ENCODE measurements at places on chromosomes 4 and X. TPM values are rescaled to one million over a fixed set of nuclear protein-coding genes. Genes with fewer than 3 reads are reported as not detected.

DNA sequence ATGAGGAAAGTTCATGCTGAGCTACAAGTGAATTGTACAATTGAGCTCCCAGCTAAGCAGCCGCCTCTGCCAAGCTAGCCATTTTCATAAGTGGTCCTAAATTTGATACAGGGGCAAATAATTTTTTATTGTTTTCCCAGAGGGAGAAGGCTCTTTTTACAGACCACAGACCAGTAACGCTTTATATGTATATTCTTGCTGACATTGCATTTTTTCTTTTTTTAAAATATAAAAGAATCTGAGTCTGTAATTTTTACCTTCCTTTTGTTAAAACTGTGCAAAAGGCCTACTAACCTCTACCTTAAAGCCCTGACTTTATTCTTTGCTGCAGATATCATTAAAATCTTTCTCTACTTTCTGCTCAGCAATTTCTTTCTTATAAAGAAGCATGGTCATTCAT is 501.2 kb upstream of the INTU start:
- no peaks in the 10 kb centered on the region for H3K4me1 ChIP-seq
- no peaks in the 10 kb centered on the region for H3K36me3 ChIP-seq
- H3K27ac ChIP-seq, result no peak overlapping the region
- DNase-seq, result no peak
- H3K27me3 ChIP-seq, result no peaks in the 10 kb centered on the region

DNA sequence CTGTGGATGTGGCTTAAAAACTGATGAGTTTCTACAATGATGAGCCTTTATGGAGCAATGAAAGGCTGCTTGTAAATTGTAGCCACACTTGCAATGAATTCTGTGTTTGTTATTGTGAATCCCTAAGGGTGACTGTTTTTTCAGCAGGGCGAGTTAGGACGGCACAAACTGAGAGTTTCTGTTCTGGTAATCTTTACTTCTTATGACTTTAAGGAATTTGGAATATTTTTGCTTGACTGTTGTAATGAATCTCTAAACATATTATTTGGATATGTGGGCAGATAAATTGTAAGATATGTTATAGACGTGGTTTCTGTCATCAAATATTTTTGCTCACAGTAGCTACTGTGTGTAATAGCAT is 22.2 kb downstream of the RBPJ start:
- H3K27ac ChIP-seq, result no peak overlapping the region
- H3K27me3 ChIP-seq, result no peaks in the 10 kb centered on the region
- no peak overlapping the region for H3K4me3 ChIP-seq
- no peaks in the 10 kb centered on the region for H3K36me3 ChIP-seq

DNA sequence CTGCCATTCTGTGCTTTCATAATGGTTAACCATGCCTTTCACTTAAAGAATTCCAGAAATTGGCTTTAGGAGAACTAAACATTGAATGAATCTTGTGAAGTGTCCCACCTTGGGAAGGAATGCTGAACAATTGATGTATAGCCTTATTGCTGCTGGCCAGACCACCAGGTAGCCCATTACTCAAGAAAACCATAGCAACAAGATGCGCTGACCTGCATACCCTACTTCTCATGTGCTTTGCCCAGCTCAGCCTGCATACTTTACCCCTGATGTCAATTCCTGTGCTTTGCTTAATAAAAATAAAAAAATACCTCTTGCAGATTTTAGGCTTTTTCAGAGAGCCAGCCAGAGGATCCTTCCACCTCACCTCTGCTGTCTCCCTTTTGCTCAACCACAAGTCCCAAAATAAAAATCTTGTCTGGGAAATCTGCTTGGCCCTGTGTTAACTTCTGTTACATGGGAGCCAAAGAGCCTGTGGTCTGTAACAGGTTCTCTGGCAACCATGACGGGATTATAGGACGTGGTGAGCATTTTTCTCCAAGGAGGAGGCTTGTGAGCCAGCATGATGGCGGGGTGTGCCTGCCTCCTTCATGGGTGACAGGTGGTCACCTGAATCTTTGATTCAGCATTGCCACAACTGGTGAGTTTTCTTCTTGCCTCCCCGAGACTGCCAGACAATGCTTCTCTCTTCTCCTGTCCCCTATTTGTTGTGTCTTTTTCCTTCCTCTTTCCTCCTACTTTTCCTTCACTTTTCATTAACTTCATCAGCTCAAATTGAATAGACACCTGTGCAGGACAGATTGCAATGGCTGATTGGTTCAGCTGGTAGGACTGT is 106.8 kb downstream of the ARSJ start:
- no peak for DNase-seq
- H3K27me3 ChIP-seq, result no peaks in the 10 kb centered on the region
- H3K36me3 ChIP-seq, result no peaks in the 10 kb centered on the region
- H3K27ac ChIP-seq, result no peak overlapping the region
- no peak overlapping the region for H3K4me3 ChIP-seq

- no peak overlapping the region for H3K27ac ChIP-seq
- H3K4me1 ChIP-seq, result no peaks in the 10 kb centered on the region
- no peaks in the 10 kb centered on the region for H3K27me3 ChIP-seq
- no peaks in the 10 kb centered on the region for H3K36me3 ChIP-seq
These were observed 178.3 kb downstream of the FAM13A start for GRCh38 chr4:88878642-88879041.

DNA sequence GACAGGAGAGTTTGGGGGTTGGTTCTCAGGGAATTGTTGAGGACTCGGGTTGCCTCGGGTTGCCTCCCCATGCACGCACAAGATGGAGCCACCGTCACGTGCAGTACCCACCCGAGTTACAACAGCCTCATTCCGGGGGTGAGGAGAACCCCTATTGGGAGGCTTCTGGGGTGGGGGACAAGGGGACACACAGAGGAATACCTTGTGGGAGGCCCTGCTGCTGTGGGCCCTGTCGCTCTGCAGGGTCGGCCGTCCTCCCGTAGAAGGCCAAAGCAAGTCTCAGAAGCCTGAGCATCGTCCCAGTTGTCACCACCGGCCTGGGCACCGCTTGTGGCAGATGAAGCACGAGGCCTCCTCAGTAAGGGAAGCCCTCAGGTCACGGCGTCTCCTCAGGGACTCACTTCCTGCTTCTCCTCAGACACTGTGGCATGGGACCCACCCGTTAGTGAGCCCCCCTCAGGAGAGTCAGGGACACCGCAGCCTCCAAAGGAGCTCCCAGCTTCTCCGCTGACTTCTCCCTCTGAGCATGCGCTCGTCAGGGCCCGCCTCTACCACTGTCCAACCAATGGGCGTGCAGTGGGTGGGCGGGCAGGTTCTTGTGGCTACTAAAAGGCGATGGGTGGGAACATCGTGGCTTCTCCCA is at the start of gene CT55:
TSS of gene CT55 (minus strand) at position 522 of the 643 bp plus-strand sequence. CDS start at position 295, 227 bp downstream.
- H3K4me3 ChIP-seq, result no peak within 1 kb of the TSS
- H3K4me1 ChIP-seq, result no peaks in the 10 kb centered on the region
- H3K27ac ChIP-seq, result no peak within 1 kb of the TSS
- no peaks in the 10 kb centered on the region for H3K27me3 ChIP-seq
- H3K36me3 ChIP-seq, result no peaks in the 10 kb centered on the region
- no peak for DNase-seq

GRCh38 chr4:139171876-139172691 is 4.9 kb downstream of the ELF2 start:
- no peaks in the 10 kb centered on the region for H3K27me3 ChIP-seq
- DNase-seq, result no peak
- no peak overlapping the region for H3K4me3 ChIP-seq
- peaks cover 58% of the 10 kb centered on the region for H3K4me1 ChIP-seq
- H3K27ac ChIP-seq, result no peak overlapping the region

- no peak for DNase-seq
- no peaks in the 10 kb centered on the region for H3K27me3 ChIP-seq
- peaks cover 8% of the 10 kb centered on the region for H3K36me3 ChIP-seq
- no peak overlapping the region for H3K4me3 ChIP-seq
- H3K27ac ChIP-seq, result peak overlapping the region; percentile 52
These were observed 18.5 kb downstream of the CC2D2A start for GRCh38 chr4:15488136-15488535.

GRCh38 chr4:16665942-16666551 is 232.4 kb downstream of the LDB2 start:
- no peaks in the 10 kb centered on the region for H3K36me3 ChIP-seq
- H3K27me3 ChIP-seq, result no peaks in the 10 kb centered on the region
- H3K27ac ChIP-seq, result no peak overlapping the region
- no peaks in the 10 kb centered on the region for H3K4me1 ChIP-seq
- no peak for DNase-seq
- no peak overlapping the region for H3K4me3 ChIP-seq

DNA sequence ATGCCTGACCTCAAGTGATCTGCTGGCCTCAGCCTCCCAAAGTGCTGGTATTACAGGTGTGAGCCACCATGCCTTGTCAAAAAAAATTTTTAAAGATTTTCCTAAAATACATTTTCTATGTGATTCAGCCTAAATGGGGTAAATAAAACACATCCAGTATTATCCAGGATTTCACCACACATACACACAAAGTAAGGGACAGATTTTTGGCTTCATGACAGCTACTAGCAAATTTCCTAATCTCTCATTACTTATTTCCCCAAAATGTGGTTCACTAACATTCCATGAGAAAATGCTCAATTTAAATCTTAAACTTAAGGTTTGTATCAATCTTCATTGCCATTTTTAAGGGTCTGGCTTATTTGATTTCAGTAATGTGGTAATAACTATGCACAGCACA is 348.5 kb upstream of the INTU start:
- H3K4me3 ChIP-seq, result no peak overlapping the region
- no peak for DNase-seq
- no peaks in the 10 kb centered on the region for H3K36me3 ChIP-seq
- H3K27ac ChIP-seq, result no peak overlapping the region

DNA sequence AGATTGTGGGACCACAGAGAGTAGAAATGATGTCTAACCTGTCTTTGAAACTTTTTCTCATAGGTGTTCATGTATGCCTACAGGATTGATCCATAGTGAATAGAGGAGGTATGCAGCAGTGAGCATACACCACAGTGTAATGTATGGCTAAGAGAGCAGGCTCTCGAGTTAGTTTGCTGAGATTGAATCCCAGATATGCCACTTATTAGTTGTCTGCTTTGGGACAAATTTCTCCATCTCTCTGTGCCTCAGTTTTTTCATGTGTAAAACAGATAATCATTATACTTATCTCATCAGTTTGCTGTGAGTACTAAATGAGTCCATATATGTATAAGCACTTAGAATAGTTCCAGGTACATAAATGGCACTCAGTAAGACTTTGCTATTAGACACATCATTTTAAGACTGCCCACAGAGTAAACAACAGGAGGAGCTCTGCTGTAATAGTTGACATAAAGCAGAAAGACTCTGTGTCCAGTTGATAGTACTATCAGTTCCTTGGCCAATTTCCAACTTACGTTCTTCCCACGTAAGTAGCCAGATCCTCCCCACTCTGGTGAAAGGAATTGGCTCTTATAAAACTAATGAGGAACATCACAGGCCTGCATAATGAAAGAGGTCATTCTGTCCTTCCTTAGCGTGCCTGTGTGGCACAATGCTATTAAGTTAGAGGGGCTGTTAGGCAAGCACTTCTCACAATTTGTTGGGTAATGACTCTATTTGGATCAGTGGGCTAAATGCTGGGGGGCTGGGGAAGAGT is 20.7 kb upstream of the RNF150 start:
- DNase-seq, result no peak
- H3K27me3 ChIP-seq, result no peaks in the 10 kb centered on the region
- peaks cover 16% of the 10 kb centered on the region for H3K4me1 ChIP-seq
- no peak overlapping the region for H3K4me3 ChIP-seq
- peak overlapping the region; percentile 69 for H3K27ac ChIP-seq
- H3K36me3 ChIP-seq, result no peaks in the 10 kb centered on the region

DNA sequence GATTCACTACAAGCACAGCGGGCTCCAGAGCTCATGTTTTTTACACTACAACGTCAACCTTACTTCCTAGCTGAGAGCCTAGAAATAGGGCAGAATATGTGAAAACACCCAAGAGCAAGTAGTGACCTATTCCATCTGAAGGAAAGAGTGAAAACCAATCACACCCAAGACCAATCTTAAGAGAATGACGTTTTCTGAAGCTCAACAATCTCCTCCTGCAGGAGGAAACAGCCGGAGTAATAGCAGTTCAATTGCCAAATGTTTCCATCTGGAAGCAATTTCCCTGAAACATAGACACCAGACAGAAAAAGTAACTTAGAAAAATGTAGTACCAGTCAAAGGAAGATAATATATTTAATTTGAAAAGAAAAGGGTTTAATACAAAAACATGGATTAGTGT is 142.4 kb downstream of the ANXA5 start:
- H3K27me3 ChIP-seq, result no peaks in the 10 kb centered on the region
- no peaks in the 10 kb centered on the region for H3K36me3 ChIP-seq
- H3K4me1 ChIP-seq, result no peaks in the 10 kb centered on the region
- DNase-seq, result no peak
- no peak overlapping the region for H3K27ac ChIP-seq

DNA sequence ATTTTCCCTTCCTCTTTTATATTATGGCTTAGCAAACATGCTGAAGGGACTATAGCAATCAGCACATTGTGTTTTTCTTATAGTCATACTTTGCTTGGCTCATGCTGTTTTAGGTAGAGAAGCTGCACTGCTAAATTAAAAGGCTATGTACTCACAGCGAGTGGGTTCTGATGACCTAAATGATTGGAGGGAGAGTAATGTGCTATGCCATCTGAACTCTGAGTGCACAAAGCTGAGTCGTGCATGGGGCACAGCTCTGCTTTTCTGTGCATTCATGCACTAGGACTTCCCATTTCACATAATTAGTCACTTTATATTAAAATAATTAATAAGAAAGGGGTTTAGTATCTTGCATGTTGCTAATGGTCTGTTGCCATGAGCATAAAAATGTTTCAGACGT is 132.7 kb upstream of the ADGRL3 start:
- no peak overlapping the region for H3K4me3 ChIP-seq
- H3K36me3 ChIP-seq, result no peaks in the 10 kb centered on the region
- no peaks in the 10 kb centered on the region for H3K4me1 ChIP-seq
- H3K27ac ChIP-seq, result no peak overlapping the region

Gene TSPAN5
- total RNA-seq, result 18.6 TPM

Gene CENPVL1
- not detected for total RNA-seq

All from sigmoid colon (tissue), 7 donors.